ENCODE measurements at places on chromosomes 16 and 17.

DNA sequence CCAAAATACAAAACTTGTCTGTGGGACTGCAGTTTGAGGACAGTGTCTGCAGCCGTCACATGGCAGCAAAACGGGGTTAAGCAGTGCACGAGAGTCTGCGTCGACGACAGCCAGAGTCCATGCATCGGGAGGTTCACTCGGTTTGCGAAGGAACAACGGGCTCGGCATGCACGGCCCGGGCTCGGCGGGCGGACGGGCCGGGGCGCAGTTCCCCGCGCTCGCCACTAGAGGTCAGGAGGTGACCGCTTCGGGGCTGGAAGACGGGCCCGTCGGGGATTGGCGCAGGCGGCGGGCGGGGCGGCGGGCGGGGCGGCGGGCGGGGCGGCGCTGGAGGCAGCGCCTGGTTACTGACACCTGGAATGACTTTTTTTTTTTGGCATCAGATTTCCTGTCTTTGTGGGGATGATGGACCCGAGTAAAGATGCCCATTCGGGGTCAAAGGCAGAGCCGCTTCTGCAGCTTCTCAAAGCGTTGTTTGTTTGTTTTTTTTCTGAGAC, 6.5 kb downstream of the SCGB1C2 start:
- DNase-seq: peak; percentile 84

GRCh38 chr17:76905036-76905435, 36.8 kb downstream of the MGAT5B start:
- DNase-seq: no peak

DNA sequence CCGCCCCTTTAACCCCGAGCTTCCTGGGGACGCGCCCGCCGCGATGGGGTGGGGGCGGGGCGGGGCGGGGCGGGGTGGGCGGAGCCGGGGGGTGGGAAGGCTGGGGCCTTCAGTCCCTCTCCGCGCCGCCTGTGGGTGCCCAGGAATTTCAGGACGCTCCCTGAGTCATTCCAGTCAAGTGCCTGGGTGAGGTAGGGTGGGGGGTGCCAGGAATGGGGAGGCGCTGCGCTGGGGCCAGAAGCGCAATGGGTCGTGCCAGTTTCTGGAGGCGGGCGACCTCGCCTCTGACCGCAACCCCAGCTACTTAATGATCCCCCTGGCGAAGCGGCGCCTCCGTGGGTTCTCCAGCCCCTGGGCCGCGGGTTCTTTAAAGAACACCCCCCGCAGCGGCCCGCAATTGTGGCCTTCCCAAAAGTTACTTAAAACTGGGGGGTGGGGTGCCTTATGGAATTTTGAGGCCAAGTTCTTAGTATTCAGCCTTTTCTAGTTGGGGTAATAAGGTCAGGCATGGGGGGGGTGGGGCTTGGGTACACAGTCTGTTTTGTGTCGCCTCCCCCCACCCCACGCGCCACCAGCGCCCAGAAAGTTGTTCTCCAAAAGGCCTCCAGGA, 826 bp upstream of the GSE1 start:
- peak; percentile 96 for DNase-seq

DNA sequence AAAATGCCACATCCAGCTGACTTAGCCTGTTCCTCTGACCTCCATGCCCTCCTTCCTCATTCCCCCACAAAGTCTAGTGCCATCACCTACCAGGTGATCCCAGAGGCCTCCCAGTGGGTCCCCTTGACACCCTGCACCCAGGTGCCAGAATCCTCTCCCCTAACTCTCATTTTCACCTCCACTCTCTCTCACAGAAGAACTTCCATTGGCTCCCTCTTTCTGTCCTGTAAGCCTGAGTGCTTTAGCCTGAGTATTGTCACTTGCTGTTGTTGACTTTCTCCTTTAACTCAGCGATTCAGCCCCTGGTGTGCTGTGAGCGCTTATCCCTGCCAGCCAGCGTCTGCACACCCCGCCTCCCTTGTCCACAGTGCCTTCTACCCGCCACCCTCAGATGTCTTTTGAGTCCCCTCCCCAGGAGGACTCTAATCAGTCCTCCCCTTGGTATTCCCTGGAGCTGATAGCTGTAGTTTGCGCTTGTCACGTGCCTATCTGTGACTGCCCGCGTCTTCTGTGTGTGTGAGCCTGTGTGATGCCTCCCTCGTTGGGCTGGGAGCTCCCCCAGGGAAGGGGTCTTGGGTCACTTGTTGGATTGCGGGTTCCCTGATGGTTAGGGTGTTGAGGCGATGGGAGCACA, 31.9 kb downstream of the ARHGAP23 start:
- no peak for DNase-seq

- DNase-seq: no peak
Measured at GRCh38 chr17:69577098-69577497, 162.6 kb downstream of the MAP2K6 start.

- DNase-seq: no peak
Measured at GRCh38 chr17:34206569-34206968, 48.5 kb upstream of the CCL2 start.

- DNase-seq: no peak
Measured at GRCh38 chr17:50715471-50715870, 3.9 kb upstream of the LUC7L3 start.

GRCh38 chr16:47731252-47731651, 270.1 kb downstream of the PHKB start:
- DNase-seq: no peak

GRCh38 chr17:27569884-27570577, 61.0 kb upstream of the LGALS9 start:
- DNase-seq: peak; percentile 46

DNA sequence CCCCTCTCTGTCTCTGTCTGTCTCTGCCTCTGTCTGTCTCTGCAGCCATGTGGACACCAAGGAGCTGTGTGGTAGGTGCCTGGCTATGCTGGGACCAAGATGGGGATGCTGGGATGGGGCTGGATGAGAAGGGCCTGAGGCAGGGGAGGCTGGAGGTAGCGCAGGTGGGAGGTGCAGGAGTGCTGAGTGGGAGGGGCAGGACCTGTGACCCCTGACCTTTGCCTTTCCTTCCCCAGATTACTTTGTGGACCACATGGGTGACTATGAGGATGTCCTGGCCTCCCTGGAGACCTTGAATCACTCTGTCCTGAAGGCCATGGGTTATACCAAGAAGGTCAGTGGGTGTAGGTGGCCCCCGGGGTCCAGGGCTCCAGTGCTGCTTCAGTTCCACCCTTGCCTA, 12.8 kb downstream of the NECAB2 start:
- no peak for DNase-seq

GRCh38 chr17:74790161-74791058, 14.3 kb upstream of the NAT9 start:
- no peak for DNase-seq

GRCh38 chr17:73434154-73434553, 122.4 kb upstream of the CDC42EP4 start:
- DNase-seq: no peak

DNA sequence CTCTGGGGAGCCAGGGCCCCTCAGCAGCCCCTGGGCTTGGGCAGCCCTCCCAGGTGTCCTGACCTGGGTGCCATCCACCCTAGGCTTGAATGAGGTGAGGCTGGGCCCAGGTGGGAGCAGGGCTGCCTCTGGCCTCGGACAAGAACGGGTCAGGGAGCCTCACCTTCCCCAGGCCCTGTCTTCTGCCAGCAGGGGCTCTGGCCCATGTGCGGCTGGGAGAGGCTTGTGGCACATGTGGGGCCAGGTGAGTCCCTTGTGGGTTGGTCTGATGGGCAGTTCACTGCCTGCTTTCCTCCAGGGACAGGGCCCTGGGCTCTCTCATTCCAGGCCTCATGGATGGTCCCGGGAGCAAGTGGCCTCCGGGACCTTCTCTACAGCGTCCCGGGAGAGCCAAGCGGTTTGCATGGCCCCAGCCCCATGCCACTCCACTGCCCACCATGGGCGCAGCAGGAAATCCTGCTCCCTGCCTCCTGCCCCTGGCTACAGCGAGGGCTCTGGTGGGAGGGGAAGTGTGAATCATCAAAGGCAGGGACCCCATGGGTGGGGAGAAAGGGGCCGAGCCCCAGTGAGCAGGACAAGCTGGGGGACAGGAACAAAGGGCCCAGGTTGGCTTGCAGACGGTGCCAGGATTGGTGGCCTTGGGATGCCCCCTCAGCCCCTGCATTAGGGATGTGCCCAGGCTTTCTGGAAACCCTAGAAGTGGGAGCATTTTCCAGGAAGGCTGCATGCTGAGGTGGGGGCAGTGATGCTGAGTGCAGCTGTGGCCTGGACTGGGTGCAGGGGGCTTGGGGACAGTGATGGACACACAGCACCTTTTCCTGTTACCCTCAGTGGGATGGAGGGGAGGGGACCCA, 12.2 kb downstream of the VASN start:
- DNase-seq: no peak

- DNase-seq: no peak
Measured at GRCh38 chr17:15954222-15954621, 9.3 kb downstream of the ADORA2B start.

DNA sequence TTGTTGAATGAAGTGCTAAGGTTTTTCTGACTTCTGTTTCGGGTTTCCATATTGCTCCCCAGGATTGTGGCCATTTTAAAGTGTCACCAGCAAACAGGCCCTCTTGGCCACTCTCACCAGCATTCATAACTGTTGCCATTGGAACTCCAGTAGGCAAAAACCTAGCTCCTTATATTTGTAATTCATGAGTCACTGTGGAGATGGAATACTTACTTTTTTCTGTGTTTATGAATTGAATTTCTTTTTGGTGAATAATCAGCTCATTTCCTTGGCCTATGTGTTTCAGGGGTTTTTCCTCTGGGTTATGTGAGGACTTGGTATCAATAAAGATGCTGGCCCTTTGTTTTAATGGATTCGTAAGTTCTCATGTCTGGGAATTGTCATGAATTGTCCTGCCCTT, 255.1 kb downstream of the SNX29 start:
- no peak for DNase-seq

DNA sequence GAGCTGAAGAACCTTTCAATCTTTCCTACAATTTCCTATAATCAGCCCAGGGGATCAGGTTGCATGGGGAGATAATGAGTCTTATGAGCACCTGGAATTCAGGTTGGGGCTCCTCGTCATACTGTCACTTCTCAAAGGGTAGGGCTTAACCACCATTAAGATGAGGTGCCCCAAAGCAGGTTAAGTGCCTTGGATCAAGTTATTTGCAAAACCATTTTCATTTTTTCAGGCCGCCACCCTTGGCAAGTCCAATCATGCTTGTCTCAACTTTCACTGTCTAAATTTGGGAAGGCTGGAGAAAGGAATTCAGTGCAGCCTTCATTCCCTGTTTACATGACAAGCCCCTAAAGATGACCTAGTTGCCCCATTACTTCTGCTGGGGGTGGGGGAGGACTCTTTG, 44.9 kb upstream of the TANGO6 start:
- peak; percentile 63 for DNase-seq

DNA sequence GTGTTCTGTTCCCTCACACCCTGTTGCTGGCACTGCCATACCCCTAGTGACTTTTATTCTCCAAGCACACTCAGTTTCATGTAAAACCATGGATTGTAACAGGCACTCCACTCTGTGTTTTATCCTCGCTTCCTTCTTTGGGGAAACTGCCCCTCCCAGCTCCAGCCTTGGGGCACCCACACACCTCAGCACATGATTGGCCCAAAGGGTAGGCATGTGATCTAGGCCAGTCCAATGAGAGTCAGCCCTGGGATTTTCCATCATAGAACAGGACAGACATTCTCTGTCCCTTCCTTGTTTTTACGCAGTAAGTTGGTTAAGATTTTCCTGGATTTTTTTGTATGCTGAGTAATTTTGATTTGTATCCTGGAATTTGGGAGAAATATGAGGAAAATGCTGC, 115.4 kb downstream of the C16orf95 start:
- no peak for DNase-seq

DNA sequence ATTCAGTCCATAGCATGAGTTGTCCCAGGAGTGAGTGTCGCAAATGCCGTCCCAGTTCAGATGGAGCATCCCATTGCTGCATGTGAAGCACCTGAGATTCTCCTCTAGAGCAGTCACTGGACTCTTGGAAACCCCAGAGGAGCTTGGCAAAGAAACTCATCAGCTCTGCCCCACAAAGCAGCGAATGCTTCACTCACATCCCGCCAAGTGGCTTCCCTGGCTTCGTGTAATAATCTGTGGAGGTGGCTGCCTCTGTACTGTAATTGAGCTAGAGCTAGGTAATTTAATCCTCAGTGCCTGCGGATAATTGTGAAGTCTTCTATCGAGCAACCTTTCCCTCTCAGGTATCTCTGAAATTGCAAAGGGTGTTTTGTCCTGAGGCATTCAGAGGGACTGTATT, 107.1 kb downstream of the SNX29 start:
- DNase-seq: no peak

DNA sequence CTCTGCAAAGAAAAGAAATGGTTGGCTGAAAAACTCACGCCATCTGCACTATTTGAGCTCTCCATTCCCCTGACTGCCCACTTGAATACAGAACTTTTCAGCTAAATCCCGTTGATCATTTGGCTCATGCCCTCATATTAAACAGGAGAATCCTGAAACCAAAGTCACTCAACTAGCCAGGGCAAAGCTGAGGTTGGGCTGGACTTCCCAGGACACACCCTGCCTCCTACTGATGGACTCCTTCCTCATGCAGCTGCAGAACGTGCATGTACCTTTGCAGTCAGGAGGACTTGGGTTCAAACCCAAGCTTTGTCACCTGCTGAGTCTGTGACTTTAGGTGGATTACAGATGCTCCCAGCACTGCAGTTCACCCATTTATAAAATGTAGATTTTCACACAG, 7.7 kb downstream of the ASIC2 start:
- DNase-seq: no peak

- no peak for DNase-seq
Measured at GRCh38 chr16:3915426-3916260, 35.1 kb upstream of the CREBBP start.

DNA sequence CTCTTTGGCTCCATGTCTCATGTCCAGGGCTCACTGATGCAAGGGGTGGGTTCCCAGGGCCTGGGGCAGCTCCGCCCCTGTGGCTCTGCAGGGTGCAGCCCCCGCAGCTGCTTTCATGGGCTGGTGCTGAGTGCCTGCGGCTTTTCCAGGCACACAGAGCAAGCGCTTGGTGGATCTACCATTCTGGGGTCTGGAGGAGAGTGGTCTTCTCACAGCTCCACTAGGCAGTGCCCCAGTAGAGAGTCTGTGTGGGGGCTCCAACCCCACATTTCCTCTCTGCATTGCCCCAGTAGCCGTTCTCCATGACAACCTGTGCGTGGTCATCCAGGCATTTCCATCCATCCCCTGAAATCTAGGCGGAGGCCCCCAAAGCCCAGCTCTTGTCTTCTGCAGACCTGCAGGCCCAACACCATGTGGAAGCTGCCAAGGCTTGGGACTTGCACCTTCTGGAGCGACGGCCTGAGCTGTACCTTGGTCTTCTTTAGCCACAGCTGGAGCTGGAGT, 5.2 kb downstream of the IL32 start:
- no peak for DNase-seq

- DNase-seq: no peak
Measured at GRCh38 chr16:17147942-17148341, 322.8 kb downstream of the XYLT1 start.

Measured in Caco-2 (cell line).